ENCODE measurements at places on chromosomes 7 and 10. TPM values are rescaled to one million over a fixed set of nuclear protein-coding genes. Genes with fewer than 3 reads are reported as not detected.

- DNase-seq = no peak
Measured at GRCh38 chr7:102874166-102874829, 38.5 kb upstream of the LRRC17 start.

GRCh38 chr7:158507917-158508316, 79.7 kb downstream of the PTPRN2 start:
- no peak for DNase-seq

- DNase-seq = no peak
Measured at GRCh38 chr7:156099085-156099484, 286.8 kb upstream of the SHH start.

DNA sequence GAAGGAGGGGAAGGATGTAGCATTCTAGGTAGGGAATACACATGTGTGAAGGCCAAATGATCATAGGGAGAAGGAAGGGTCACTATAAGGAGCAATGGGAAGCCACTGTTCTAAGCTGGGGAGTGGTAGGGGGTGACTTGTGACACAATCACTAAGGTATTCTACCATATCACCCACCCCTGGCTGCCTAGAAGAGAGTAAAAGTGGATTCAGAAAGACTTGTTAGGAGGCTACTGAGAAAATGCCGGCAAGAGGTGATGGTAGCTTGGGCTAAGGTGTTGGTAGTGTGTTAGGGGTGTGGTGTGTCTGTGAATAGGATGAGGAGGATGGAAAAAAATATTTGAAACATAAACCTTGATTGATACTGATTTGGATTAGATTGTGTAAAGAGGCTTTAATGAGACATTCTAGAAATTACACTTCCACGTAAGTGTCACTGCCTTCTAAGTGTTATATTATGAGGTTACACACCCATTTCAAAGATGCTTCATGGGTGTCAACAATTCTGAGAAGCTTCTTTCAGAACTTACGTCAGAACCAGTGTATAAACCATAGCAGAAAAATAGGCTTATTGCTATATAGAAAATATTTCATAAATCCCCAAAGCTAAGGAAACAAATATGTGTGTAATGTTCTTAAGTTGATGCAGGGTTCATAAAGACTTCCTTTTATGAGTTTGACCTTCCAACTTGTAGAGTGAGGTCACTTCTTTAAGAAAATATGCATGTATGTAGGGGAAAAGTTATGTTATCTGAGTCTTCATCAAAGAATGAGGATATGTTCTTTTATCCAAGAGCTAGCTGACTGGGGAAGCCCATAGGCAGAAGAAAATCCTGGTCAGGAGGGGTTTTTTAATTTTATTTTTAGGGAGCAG, 5.6 kb upstream of the BPGM start:
- no peak for DNase-seq

- DNase-seq = no peak
Measured at GRCh38 chr10:35535136-35535535, 70.0 kb upstream of the GJD4 start.

DNA sequence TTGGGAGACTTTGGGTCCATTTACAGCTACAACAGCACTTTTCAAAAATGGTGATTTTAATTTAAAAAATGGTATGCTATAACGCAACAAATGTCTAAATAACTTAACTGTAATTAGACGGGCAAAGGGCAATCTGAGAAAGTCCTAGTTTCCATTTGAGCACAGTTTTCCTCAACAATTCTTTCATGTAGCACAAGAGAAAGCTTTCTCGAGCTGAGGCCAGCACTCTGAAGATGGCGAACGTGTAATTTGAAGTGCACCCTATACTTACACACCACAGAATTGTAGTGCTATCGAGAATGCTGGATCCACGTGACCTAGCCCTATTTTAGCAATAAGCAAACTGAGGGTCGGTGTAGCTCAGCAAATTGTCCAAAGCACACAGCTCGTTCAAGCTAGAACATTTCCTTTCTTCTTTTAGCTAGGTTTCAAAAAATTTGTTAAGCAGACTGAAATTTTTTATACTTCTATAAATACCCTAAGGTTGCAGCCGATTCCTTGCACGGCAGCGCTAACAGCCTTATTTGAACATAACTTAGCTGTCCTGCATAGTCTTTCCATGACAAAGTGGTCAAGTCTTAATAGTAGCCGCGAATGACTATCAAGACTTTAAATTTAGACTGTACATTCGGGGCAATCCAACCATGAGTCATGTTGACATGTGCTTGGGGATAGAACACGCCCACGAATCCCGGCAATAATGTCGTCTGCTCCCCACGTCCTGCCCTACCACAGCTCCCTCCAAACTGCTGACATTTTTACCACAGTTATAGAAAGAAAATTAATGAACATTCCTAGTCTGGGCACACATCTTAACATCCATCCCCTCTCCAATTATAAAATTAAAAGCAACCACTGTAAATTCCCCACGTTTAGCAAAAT, 10.0 kb downstream of the KLF6 start:
- no peak for DNase-seq

Gene C7orf57
- 0.21 TPM for total RNA-seq

Gene PPP1R9A
- total RNA-seq = 28.6 TPM

Gene PLA2G12B
- not detected for total RNA-seq

Gene BTBD16
- total RNA-seq = 2.6 TPM
